ENCODE measurements at places on chromosomes 5 and 9.

- DNase-seq, result no peak
These were observed 417.0 kb upstream of the TLE4 start for GRCh38 chr9:79154806-79155205.

DNA sequence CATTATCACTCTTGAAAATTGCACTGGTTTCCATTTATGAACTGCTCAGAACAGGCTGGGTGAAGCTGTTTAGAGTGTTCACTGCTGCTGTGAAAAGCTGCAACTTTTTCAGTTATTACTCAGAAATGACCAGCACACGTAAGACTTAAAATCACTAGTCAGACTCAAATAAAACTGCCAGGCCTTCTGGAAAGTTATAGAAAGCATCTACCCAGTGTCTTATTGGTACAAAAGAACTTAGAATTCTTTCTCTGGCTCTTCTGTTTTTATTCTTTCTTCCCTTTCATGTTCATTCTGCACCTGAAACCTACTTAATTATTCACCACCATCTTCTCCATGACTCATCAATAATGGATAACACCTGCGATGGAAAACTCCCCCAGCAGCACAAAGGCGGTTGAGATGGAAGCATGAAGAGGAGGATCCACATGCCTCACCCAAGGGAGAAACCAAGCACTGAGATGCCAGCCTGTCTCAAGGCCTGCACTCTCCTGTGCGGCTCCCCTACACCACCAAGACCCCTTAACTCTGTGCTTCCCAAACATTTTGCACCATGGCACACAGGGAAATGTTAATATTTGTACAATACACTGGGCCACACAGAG, 171.9 kb downstream of the ENTREP1 start:
- no peak for DNase-seq

DNA sequence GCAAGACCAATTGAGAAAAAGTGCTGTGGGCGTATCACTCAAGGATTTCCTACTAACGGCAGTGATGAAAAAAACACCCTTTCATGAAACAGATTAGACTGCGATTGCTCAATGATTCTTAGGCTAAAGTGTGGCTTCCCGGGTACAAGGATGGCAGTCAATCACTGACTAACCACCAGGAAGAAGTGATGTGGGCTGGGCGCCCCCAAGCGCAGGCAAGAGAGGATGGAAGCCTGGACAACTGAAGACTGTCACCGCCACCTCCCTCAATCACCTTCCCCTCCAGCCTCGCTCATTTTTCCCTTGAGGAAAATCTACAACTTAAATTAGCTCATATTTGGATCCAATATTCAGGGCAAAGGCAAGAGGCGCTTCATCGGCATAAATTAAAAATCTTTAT, 707.2 kb downstream of the MTRR start:
- DNase-seq, result no peak

- DNase-seq, result no peak
These were observed 49.7 kb upstream of the AKNA start for GRCh38 chr9:114437401-114437893.

DNA sequence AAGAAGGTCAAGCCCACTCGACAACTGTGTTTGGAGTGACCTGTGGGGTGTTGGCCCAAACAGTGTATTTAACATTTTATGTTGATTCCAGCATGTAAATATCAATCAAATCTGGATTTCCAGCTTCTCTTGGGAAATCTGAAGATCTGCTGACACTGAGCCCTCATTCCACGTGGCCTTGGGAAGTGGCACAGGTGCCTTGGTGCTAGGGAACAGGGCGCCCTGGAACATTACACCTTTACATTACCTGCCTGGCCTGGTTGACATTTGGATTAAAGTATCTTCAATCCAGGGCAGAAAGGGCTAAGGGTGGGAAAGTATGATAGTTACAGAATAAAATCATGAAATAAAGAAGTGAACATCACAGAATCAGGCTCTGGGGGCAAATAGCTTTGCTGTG, 84.9 kb upstream of the CTSL start:
- no peak for DNase-seq

GRCh38 chr9:37693260-37693659, 42.5 kb downstream of the FRMPD1 start:
- DNase-seq, result no peak

DNA sequence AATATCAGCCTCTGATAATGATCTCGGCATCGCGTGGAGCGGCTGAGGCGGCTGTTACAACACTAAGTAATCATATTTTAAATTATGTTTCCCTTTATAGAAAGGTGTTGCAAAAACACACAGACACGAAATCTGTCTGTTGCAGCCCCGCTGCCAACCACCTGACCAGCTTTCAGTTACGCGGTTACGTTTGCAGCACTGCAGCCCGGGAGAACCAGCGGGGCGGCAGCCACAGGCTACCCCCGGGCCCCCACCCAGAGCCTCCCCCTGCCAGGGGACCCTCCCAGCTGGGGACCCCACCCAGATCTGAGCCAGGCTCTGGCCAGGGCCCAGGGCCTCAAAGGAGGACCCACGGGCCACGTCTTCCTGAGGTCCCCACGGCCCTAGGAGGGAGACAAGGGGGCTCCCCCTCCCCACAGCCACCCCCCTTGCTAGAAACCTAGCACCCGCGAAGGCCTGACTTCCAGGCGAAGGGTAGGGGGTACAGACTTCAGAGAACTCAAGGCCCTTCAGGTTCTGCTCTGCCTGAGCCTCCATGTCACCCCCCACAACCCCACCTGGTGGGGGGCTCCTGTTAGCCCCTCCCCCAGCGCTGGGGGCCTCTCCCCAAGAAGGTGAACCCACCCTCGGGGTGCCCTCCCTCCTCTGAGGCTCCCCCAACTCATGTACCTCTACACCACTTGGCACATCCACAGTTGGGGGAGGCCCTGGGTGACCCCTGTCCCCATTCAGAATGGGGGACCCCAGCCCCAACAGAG, 6.0 kb downstream of the NACC2 start:
- no peak for DNase-seq

- DNase-seq, result no peak
These were observed 132.1 kb downstream of the MACROH2A1 start for GRCh38 chr5:135266975-135267374.

DNA sequence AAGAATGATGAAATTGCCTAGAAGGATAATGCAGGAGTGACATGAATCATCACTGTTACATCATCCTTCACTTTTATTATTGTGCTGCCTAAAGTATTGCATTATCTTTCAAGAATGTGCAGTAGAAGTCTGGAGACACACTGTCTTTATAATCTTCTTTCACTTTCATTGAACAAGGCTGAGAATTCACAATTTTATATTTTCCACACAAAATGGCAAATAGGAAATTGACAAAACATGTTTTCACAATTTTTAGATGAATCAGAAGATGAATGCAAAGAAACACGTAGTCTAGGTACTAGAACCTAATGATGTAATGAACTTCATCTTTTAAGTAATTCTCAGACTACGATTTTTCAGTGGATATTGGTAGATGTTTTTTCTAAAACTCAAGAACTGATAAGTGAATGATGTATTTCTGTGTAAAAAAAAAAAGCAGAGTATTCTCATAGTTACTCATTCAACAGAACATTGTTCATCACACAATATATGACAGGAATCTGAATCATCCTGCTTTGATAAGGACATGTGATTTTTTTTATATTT, 131.5 kb upstream of the GRHPR start:
- no peak for DNase-seq

- DNase-seq, result no peak
These were observed 126.3 kb downstream of the TRIO start for GRCh38 chr5:14269395-14269794.

DNA sequence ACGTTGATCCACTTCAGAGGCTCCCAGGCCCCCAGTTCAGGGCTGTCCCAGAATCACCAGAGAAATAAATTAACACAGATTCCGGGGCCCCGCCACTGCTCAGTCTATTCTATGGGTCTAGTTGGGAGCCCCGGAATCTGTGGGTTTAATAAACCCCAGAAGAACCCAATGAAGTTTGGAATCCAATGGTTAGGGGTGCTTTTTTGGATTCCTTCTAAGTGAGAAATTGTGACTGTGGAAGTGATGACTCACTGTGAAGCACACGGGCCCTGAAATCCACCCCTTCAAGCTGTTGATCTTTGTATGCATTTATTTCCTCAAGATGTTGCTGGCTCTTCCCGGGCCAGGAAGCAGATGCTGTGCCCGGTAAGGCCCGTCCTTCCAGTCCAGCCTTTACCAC, 57.3 kb upstream of the SLC28A3 start:
- DNase-seq, result no peak

DNA sequence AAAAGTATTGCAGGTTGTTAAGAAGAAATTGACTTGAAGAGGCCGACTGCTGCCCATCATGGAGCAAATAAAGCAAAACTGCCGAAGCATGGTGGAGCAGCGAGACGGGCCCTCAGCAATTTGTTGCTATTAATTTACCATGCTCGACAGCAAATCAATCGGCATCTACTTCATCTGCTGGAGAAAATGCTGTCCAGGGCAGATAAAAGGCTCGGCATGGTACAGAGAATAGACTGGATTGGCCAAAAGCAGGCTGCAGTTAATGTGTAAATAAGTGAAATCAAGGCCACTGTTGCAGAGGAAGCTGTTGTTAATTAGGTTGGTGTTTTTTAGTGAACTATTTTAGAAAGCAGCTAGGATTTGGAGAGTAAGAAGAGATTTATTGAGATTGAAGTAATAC, 8.3 kb downstream of the TLE4 start:
- DNase-seq, result no peak

GRCh38 chr9:111812337-111812736, 17.6 kb upstream of the SHOC1 start:
- DNase-seq, result no peak

DNA sequence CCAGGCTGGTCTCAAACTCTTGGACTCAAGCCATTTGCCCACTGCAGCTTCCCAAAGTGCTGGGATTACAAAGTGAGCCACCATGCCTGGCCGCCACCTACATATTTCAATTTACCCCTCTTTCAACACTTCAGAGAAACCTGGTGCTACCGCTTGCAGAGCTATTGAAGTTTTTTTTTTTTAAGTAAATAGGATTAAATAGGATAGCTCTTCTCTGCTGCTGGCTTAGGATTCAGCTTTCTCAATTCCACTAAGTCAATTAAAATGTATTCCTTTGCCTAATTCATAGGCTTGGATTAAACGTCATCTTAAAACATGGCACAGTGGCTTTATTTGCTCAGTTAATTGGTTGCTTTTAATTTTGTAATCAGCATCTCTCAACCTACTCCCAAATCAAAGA, 41.0 kb downstream of the KIAA1191 start:
- DNase-seq, result no peak

DNA sequence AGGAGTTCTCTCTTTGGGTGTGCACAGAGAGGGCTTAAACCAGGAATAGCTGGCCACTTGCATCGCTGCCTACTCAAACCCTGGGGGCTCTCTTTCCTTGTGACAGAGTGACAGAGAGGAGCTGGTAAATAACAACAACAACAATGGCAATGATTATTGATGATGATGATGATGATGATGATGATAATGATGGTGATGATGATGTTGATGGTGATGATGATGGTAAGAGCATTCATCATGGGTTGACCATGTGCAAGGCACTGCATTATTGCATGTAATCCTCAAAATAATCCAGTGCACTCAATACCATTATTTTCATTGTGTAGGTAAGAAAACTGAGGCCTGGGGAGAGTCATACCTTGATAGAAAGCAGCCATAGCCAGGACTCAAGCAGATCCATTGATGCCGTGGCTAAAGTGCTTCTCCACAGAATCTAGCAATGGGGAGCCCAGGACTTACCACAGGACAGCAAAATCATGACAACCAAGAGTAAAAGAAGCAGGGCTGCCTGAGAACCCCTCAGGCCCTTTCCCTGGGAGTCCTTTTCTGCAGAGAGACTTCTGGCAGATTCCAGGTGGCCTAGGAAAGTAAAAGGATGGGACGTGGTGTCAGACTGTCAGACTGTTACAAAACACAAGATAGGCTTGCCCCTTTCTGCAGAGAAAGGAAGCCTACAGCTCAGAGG, 4.8 kb downstream of the FOXI1 start:
- DNase-seq, result no peak

DNA sequence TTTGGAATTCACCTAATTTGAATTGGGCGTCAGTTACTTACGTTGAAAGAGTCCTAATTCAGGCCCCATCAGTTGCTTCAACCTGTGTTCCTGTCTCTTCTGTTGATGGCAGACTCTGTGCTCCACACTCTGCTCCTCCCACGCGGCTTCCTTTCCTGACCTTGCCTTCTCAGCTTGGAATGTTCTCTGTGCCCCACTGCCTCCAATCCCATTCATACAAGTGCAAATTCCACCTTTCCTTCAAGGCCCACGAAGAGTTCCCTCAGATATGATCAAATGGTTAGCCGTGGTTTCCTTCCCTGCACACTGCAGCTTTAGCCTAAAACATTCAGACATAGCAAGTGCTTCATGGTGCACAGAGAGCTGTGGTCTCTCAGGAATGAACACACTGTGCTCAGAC, 65.7 kb downstream of the SREK1 start:
- no peak for DNase-seq

DNA sequence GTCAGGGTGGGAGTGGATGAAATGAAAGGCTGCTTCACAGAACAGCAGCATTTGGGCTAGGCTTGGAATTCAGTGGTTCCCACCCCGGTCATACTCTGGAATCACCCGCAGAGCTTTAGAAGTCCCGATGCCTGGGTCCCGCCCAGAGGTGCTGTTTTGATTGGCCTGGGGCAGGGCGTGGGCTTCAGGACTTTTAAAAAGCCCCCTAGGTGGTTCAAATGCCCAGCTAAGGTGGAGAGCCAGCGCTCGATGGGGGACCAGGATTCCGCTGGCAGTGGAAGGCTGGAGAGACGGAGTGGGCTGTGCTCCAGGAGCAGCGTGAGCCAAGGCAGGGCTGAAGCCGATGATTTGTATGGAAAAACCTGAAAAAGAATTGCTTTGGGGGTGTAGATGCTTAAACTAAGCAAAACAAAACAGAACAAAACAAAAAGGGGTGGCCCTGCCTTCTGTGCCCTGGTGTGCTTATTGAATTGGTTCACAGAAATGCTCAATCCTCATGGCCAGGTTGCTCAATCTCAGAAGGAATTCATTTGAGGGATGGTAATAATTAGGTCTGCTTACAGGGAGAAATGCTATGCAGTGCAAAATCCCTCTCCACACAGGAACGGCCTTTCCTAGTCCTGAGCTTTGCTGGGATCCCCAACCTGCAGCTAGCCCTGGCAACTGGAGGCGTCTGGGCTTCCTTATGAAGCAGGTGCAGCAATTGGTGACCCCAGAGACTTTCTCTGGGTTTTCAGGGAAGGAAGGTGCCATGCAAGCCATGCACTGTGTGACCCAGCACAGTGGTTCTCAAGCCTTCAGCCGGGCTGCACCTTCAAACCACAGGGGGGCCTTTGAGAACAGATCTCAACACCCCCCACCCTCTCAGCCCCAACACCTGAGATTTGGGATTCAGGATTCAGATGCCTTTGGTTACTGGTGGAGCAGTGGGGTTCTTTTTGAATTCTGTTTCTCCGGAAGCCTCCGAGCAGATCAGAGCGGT, 174.0 kb upstream of the ZNF618 start:
- DNase-seq, result no peak

GRCh38 chr9:15711931-15712330, 159.1 kb downstream of the CCDC171 start:
- DNase-seq, result no peak

Measured in stimulated activated CD4-positive, alpha-beta T cell treated with anti-CD3 and anti-CD28 coated beads, Interleukin-2, amount 100 ng/mL, for 4 hours (primary cell).